ENCODE measurements at places on chromosomes 5 and 9.

DNA sequence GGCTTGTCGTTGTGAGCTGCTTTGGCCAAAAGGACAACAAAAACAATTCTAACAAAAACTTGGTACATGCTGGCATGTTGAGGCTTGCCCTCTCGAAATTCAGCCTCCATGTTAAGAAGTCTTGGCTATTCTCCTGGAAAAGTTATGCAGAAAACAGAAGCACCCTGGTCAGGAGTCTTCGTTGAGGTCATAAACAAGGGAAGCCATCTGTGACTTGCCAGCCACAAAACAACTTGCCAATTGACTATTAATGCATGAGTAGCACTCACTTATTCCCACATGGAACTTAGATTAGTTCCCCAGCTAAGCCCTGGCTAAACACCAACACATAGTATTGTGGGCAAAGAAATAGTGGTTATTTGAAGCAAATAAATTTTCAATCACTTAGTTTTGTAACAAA, 521.0 kb upstream of the CHD1 start:
- DNase-seq = no peak

DNA sequence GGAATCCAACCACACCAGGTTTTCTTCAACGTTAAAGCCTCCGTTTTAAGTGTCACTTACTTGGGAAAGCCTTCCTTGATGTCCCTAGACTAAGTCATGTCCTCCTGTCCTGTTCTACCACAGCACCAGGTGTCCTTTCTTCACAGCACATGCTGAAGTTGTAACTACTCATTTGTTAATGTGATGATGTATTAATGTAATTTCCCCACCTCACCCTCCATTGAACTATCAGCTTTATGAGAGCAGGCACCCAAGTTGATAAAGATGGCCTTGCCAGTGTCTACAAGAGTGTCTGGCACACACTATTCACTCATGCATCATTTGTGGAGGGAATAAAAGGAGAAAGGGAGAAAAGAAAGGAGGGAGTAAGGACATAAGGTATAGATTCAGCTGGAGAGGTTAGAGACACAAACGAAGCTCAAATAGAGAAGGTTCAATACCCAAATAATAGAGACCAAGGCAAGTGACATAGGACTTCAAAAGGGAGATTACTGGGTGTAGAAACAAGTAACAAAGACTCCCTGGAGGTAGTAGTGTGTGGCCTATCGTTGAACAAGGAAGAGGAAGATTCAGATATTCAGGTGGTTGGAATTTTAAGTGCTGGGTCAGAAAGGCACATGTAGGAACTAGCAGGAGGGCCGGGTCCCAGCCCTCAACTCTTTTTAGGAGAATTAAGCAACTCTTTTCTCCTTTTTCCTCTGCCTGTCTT, 6.6 kb downstream of the ITK start:
- no peak for DNase-seq

GRCh38 chr5:8721536-8721935, 824.3 kb downstream of the SEMA5A start:
- no peak for DNase-seq

DNA sequence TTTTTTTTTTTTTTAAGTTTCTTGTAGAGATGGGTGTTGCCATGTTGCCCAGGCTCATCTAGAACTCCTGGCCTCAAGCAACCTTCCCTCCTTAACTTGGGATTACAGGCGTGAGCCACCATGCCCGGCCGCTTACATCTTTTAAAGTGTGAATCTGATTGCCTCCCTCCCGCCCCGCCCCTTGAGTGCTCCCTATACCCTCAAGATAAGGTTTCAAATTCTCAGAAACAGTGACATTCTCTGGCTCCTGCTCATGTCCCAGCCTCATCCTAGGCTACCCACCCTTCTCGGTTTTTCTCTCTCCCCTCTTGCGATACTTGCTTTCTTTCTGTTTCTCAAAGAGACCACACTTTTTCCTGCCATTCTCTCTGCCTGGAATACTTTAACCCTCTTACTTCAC, 12.4 kb downstream of the MORN5 start:
- DNase-seq = no peak

- DNase-seq = no peak
Observed at GRCh38 chr5:73120222-73121118, at the start of gene TMEM171. Gene TMEM171 (plus strand): TSS chr5:73120575. CDS start chr5:73123374, 2,799 bp downstream.

- DNase-seq = no peak
Observed at GRCh38 chr5:157369507-157369906, 90.5 kb upstream of the NIPAL4 start.

DNA sequence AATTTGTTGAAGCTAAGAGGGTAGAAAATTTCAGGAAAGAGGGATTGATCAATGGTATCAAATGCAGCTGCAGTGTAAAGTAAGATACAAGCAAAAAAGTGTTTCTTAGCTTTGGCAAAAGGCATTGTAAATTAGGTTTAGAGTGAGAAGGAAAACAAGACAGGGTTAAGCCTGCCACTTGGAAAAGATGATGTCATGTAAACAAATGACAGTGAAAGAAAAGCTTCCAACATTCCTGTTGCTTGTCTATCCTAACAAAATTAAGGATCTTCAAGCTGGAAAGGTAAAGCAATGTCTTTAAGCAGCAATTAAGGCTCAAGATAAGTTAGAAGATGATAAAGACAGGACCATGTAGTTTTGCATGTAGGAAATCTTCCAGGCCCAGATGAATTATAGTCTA, 139.1 kb upstream of the PPP2R2B start:
- DNase-seq = no peak

GRCh38 chr9:87712801-87713277, 13.1 kb upstream of the CTSL start:
- no peak for DNase-seq

DNA sequence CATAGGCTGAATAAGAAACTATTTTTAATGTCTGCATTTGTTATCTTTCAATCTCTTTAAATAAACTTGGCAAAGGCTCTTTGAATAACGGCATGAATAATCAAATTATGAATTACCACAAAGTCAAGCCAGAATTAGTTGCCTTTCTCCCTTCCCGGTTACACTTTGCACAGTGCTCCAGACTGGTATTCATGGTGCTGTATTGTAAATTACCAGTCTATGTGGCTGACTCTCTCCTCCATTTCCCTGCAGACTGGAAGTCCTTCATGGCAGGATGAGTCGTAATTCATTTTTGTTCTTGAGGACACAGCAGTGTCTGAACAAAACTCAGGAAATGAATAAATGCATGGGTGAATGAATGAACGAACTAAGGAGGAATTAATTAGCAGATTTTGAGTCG, 142.9 kb downstream of the GNA14 start:
- no peak for DNase-seq

- DNase-seq = no peak
Observed at GRCh38 chr5:546376-546908, 22.2 kb upstream of the SLC9A3 start.

DNA sequence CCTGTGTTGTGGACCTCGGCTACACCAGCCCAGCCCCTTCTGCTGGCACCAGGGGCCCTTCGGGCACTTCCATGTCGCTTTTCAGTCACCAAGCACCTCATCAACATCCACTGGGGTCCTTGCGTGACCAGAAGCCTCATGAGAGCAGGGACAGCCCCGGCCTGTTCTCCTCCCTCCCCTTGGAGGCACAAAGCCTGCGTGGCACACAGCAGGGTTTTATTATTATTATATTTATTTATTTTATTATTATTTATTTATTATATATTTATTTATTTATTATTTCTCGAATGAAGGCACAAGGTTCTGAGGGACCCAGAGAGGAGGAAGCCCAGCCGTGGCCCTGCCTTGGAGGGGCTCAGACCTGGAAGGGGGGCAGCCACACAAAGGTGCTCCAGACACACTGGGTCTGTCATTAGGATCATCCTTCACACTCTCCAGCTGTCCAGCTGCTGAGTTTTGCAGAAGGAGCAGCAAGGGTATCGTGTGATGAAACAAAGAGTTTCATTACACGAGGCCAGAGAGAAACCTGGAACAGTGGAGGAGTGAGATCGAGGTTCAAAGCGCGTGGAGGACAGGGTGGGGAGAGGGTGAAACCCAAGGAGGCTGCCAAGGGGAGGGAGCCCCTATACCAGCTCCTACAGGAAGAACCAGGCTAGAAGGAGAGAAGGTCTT, 5.2 kb downstream of the VAV2 start:
- no peak for DNase-seq

GRCh38 chr5:109191153-109191558, 218.6 kb downstream of the PJA2 start:
- no peak for DNase-seq
